Stimulated activated CD4-positive, alpha-beta T cell treated with anti-CD3 and anti-CD28 coated beads, Interleukin-15, amount 100 ng/mL, for 1 hour (primary cell): ENCODE measurements at places on chromosomes 1 and 21.

DNA sequence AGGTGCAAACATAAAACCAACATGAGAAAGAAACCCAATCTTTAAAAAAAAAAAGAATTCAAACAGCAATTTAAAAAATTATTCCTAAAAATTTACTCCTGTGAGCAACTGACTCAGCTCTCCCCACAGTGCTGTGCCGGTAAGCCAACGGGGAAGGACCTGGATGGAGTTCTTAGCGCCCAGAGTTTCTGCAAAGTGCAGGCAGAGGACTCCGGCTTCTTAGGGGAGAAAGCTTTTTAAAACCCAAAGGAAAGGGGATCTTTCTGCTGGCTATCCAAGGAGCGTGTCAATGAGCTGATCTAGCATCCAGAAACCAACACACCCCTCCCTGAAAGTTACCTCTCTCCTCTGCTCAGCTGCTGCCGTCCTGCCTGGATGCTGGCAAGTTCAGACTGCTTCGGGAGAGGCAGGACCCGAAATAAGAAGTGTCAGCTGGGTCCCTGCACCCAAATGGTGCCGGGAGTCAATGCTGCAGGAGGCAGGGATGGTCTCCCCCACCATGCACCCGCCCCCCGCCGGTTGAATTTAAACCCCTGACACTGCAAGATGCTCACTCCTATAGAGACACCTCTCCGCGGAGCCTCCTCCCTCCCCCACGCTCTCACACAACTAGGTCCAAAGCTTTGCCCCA is 32.2 kb upstream of the H6PD start:
- DNase-seq: no peak

DNA sequence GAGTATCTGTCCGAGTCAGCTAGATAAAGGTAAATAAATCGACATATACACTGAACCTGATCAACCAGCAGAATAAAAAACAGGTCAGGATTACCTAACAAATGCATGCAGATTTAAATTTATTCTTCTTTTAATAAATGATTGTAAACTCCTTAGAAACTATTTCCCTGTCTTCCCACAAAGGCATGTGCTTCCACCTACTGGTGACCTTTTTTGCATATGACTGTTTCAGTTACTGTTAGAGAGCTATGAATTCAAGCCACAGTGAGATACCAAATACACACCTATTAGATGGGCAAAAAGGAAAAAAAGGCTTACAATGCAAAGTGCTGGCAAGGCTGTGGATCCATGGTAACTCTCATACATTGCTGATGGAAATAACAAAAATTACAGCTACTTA is 957.4 kb upstream of the NCAM2 start:
- no peak for DNase-seq

GRCh38 chr1:29324771-29325351 is 88.5 kb downstream of the PTPRU start:
- no peak for DNase-seq

DNA sequence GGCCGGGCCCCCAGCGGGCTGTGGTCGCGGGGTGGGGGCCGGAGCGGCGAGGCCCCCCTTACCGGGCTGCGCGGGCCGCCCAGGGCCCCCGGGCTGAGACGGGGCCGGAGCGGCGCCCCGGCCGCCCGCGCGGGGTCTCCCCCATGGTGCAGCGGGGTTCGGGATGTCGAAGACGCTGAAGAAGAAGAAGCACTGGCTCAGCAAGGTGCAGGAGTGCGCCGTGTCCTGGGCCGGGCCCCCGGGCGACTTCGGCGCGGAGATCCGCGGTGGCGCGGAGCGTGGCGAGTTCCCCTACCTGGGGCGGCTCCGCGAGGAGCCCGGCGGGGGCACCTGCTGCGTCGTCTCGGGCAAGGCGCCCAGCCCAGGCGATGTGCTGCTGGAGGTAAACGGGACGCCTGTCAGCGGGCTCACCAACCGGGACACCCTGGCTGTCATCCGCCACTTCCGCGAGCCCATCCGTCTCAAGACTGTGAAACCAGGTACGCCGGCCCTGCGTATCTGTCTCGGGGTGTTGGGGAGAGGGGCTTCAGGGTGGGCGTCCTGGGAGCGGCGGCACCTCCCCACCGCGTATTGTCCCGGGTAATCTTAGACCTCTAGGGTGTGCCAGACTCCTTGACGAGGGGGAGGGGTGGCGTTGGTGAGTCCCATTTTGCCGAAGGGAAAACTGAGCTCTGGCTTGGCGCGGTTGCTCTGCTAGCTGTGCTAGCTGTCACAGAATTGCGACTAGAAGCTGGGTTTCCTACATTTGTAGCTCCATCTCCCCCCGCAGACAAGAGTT is 745 bp downstream of the MAGI3 start:
- peak; percentile 11 for DNase-seq

DNA sequence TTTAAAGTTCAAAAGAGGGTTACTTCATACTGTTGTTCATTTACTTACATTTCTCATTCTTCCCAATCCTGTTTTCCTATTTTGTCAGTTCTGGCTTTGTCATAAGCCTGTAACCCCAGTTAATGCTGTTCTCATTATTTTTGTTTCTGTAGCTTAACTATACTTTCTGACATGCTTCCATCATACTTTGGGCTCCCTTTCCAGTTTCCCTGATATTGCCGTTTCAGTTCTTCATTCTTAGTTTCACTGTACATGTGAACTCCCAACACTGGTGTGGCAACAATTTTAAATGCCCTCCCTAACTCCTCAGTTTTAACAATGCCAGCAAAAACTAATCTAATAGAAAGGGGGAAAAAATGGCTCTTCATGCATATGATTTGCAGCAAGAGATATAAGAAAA is 456.7 kb downstream of the LMO4 start:
- DNase-seq: no peak

- no peak for DNase-seq
Measured at GRCh38 chr1:53348486-53349368, 20.9 kb upstream of the LRP8 start.

DNA sequence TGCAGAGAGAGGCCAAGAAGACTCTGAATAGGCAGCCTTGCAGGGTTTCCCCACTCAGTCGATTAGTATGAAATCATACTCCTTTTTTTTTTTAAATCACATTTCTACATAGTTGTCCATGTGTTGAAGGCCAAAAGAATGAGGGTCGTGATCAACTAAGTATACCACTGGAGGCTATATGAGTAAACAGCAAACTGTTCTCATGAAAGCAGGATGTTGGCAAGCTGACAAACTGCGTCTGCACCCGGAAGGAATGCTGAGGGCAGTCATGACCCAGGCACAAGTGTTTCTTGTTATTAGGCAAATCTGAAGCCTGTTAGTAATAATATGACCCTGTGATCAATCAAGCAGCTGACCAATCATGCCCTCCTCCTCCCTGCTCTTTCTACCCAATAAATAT is 213.2 kb downstream of the USH2A start:
- no peak for DNase-seq

GRCh38 chr1:42420911-42421585 is 34.8 kb downstream of the ZMYND12 start:
- no peak for DNase-seq

- no peak for DNase-seq
Measured at GRCh38 chr1:110130989-110131388, 18.7 kb downstream of the UBL4B start.

- no peak for DNase-seq
Measured at GRCh38 chr1:11355559-11356475, 82.8 kb downstream of the UBIAD1 start.

DNA sequence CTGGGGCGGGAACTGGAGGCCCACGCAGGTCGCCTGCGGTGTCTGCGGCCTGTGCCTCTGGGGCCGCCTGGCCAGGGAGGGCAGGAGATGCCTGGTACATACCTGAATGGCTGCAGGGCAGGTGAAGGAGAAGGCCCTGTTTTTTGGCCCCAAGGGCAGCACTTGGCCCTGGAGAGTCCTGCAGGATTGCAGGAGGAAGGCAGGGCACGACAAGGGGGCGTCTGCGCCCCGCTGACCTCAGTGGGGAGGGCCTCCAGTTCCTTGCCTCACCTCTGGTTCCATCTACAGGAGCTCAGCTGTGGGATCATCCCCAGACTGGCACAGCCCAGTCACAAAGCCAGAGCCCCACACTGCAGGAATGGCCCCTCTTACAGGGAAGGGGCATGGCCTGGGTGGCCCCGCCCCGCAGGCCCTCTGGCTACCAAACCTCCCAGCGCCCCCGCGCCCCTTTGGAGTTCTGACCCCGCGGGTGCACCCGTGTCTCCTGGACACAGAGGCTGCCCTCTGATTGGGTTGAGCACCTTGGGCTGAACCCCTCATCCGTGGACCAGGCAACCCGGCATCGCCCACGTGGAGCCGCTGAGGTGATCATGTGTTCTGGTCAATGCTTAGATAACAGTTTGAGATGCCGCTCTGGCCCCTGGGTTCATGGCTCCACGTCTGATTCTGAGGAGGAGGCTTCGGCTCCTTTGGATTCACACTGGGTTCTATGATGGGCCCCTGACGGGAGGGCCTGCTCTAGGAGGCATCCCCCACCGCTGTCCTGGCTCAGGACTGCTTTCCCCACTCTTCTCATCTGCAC is 1.3 kb upstream of the PEX10 start:
- DNase-seq: no peak

DNA sequence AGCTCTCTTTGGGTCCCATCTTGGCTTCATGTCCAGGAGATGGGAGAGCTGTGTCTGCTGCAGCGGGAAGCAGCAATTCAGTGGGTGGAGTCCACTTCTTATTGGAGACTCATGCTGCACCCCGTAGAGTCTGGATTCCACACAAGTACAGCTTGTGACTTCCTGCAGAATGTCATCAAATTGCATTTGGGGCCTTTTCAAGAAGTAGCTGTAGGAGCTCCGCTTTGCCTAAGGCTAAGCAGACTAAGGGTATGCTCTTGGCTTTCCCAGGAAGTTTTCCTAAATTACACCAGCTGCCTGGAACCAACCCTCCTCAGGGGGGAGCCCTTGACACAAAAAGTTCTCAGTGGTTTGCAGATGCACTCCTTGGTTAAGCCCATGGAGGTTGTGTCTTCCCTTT is 5.7 kb upstream of the MOB3C start:
- no peak for DNase-seq

DNA sequence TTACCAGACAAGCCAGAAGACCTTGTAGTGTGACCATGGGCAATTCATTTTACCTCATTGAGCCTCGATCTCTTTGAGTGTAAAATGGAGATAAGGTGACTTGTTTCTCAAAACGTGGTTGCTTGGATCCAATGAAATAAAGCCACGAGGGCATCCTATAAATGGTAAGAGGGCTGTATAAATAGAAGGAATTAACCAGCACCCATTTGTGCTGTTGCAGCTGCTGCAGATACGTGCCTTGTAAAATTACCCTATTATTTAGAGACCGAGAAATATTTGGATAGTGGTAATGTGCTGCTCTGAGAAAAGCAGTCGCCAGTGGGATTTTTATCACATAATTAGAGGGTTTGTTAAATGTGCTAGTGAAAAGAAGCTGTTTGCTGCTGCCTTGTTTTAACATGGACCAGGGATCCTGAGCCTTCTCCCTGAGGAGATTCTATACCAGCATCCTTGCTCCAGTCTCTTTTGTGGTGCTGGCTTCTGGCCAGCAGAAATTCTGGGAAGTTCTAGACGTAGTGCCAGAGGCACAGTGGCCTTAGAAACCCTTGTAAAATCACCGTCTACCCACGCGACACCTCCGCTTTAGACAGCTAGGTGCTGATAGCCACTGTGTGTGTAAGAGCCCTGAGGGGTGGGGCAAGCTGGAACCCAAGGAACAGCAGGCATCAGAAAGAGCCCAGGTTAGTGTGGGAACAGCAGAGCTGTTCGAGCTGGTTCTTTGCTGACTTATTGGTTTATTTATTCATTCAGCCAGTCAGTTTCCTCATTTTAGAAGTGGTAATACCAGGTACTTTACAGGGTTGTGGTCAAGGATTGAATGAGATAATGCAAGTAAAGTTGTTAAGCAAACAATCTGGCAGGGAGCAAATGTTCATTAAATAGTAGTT is 137.5 kb downstream of the NOS1AP start:
- DNase-seq: no peak

- no peak for DNase-seq
Measured at GRCh38 chr1:224256640-224257039, 73.3 kb downstream of the NVL start.

GRCh38 chr1:2528016-2528415 is 1.6 kb upstream of the PANK4 start:
- DNase-seq: no peak

DNA sequence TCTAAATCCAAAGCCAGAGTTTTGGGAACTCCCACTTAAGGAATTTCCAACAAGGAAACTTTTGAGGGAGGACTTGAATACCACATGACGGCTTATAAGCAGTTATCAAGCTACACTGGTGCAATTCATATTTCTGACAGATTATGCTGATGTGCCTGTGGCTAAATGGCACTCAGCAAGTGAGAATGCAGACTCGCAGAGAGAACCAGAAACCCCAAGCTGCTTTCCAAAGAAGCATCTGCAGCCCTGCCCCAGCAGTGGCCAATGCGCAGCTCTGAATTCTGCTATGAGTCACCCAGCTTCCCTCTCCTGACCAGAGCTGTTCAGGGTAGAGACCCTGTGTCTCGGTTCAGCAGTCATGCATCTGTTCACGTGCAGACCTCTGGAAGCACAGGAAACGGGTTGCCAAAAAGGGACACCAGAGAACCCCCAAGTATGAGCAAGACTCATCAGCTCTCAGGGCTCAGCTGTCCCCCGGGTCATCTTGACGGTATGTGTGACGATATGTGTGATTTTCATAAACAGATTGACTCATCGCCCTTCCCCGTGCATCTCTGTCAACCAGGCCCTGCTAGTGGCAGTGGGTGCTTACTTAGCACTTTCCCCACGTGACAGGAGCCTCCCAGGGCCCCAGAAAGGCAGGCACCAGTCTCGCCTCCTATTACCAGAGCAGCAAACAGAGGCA is 76.3 kb downstream of the ITPKB start:
- peak; percentile 60 for DNase-seq

DNA sequence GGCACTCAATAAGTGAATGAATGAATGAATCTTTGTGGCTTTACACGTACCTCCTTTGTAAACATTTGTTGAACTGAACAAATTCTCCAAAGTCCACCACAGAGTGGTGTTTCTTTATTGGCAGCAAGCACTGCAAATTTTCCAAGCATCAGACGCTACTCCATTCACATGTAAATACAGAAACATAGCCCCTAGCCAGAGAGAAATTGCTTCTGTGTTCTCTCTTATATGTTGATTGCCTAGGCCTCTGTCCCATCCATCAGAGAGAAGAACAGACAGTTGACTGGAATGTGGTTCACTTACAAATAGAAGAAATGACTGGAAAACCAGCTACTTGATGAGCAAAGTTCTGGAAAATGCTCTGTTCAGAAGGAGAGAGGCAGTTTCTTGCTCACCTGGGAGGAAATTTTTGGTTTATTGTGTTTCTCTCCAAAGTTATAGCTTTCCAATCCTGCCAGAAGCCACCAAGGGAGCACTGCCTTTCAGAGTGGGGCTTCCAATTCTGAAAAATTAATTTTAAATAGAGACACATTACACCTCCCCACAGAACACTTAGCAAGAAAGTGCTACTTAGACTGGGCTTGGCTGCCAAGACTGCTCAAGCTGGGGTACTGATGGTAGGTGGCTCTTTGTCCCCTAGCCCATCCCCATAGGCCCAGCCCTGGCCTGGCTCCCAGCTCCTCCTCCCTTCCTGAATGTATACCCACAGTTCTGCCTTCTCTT is 18.1 kb upstream of the KIRREL1 start:
- DNase-seq: no peak

- DNase-seq: no peak
Measured at GRCh38 chr1:212669102-212669501, 30.5 kb downstream of the BATF3 start.

GRCh38 chr1:109207467-109208103 is 6.1 kb upstream of the SARS1 start:
- no peak for DNase-seq

- DNase-seq: no peak
Measured at GRCh38 chr1:54564312-54565112, 16.5 kb downstream of the ACOT11 start.

- DNase-seq: no peak
Measured at GRCh38 chr1:34166625-34167361, 1.8 kb upstream of the CSMD2 start.

GRCh38 chr1:221775206-221775605 is 33.3 kb upstream of the DUSP10 start:
- DNase-seq: no peak
